ENCODE measurements at places on chromosomes 2 and 18.

- no peak for DNase-seq
Measured at GRCh38 chr2:71347517-71347916, 15.9 kb downstream of the ZNF638 start.

GRCh38 chr2:237603049-237603717 is 12.6 kb upstream of the RAB17 start:
- DNase-seq, result no peak

GRCh38 chr2:68226794-68227193 is 25.5 kb downstream of the PPP3R1 start:
- no peak for DNase-seq

DNA sequence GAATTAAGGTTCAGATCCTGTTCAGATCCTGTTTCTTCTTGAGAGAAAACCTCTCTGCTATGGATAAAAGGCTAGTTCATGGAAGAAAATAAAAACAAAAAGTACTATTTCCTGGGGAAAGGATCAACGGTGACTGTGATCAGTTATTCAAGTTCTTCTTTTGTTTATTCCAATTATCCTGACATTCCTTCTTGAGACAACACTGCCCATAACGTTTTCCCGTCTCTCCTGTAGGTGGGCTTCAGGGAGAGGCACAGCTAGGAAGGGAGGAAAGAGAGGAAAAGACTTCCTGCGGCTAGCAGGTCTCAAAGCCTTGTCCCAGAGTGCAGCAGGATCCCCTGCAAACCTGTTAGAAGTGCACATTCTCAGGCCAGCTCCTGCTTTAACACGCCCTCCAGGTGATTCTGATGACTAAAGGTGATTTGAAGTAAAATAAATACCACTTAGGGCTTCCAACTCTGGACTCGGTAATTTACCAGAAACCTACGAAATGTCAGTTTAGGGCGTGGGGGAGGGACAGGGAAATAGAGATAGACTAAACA is 4.5 kb upstream of the FHL2 start:
- peak; percentile 48 for DNase-seq

DNA sequence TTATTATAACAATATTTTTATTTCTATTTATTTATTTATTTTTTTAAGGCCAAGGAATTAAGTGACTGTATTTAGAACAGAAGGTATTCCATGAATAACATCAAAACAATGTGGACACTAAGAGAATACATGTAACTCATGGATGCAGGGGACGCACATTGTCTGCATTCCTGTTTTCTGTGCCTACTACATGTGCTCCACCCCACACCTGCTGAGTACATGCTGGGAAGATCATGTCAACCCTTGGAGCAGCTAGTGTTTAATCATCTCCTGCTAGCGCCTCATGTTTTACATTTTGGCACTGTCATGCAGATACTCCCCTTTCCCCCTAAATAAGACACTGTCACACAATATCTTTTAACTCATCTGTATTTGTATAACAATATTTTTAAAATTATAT is 29.3 kb downstream of the DPYSL5 start:
- DNase-seq, result no peak

DNA sequence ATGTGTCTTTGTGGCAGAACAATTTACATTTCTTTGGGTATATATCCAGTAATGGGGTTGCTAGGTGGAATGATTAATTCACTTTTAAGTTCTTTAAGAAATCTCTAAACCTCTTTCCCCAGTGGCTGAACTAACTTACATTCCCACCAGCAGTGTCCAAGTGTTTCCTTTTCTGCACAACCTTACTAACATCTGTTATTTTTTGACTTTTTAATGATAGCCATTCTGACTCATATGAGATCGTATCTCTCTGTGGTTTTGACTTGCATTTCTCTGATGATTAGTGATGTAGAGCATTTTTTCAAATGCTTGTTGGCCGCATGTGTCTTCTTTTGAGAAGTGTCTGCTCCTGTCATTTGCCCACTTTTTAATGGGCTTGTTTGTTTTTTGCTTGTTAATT is 43.1 kb upstream of the PTH2R start:
- no peak for DNase-seq

DNA sequence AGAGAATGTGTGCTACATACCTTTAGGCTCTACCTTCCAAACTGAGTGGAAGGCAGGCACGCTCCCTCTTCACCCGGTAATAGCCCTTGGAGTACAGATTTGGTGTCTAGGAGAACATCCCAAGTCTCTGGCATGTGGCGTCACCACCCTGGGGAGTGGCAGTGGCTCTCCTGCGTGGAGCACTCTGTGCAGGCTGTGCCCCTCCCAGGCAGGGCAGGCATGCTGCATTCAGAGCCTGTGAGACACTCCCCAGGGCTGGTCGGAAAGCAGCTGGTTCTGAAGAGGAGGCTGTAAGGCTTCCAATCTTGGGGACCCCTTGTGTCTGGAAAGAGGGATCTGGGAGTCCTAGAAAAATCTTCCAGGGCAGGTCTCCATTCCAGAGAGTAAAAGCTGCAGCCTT is 193.3 kb downstream of the ANKRD30B start:
- DNase-seq, result no peak

GRCh38 chr2:149472413-149472812 is 115.2 kb downstream of the MMADHC start:
- no peak for DNase-seq

DNA sequence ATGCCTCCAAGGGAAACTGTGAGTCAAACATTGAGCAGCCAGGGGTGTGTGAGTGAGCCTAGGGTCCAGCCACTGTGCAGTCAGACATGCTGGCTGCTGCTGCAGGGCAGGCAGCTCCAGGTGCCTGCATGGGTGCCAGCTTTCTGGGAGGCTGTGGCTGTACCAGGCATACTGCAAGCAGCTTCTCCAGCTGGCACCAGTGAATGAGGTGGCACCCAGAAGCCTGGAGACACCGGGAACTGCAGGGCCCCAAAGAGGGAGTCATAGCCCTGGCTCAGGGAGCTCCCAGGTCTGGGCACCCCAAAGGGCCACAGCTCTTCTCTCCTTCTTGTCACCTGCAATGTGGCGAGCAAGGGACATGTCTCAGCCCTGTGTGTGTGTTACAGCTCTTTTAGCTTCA is 283.2 kb downstream of the RPRM start:
- no peak for DNase-seq

DNA sequence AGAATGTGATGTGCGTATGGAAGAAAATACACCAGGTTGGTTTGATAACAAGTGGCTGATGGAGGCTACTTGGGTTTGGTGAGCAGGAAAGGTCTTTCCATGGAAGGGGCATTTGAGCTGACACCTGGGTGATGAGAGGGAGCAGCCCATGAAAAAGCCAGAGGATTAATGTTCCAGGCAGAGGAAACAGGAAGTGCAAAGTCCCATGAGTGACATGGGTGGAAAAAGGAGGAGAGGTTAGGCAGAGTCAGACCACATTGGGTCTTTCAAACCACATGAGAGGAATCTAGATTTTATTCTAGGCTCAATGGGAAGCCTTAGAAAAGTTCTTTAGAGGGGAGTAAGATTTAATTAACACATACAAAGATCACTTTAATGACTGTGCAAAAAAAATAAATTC is 195.7 kb downstream of the LRATD1 start:
- no peak for DNase-seq

GRCh38 chr2:128736689-128737545 is 418.2 kb upstream of the HS6ST1 start:
- peak; percentile 95 for DNase-seq

DNA sequence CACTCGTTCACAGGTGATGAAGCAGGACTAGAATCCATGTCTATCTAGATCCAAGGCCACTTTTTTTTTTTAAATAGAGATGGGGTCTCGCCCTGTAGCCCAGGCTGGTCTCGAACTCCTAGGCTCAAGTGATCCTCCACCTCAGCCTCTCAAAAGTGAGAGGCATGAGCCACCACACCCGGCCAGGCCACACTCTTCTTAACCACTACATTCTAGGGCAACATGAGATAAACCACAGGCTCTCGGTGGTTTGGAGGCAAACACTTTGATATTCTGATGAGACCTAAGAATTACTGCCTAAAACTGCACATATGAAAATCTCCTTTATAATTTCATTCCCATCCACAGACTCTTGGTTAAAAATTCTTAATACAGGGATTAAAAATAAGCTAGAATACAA is 51.8 kb downstream of the USP34 start:
- DNase-seq, result no peak

DNA sequence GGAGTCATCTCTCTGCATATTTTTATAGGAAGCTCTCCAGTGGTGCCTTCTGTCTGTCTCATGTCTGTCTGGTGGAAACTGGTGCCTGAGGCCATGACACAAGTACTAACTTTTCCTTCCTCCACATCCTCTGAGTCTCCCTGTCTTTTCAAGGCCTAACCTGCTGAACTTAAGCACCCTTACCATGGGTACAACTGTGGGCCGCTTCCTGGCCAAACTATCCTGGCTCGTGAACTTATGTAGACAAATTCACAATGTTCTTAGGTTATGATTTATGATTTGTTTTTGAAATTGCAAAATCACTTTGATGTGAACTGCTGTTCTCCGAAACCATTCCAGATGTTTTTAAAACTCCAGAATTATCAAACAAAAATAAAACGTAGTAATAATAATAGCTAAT is 804.5 kb upstream of the POU3F3 start:
- DNase-seq, result no peak

- peak; percentile 95 for DNase-seq
Measured at GRCh38 chr18:49561289-49562193, at the start of gene LIPG. TSS of gene LIPG (plus strand) at chr18:49562057. CDS start at chr18:49562309, 252 bp downstream.

GRCh38 chr2:151103551-151103950 is 158.1 kb downstream of the RBM43 start:
- DNase-seq, result no peak

GRCh38 chr2:71609958-71610357 is 156.6 kb downstream of the DYSF start:
- peak; percentile 18 for DNase-seq

GRCh38 chr2:207772844-207773205 is 3.1 kb upstream of the FZD5 start:
- no peak for DNase-seq

GRCh38 chr2:143356736-143357446 is 227.7 kb downstream of the ARHGAP15 start:
- DNase-seq, result no peak

DNA sequence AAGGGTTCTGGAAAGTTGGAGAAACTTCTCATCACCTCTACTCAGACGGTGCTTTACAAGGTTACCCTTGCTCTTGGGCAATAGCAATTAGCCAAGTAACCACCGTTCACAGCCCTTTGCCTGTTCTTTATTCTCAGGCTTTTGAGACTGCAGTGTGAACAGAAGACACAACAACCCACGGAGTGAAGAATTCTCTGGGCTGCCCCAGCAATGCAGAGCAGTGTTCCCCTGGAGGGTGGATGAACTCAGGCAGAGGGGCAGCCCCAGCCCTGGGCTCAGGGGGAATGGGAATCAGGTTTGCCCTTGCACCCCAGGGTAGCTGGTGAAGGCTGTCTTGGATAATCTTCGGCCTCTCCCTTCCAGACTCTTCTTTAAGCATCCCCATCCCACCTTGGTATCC is 69.1 kb downstream of the MCFD2 start:
- no peak for DNase-seq
